ENCODE measurements at places on chromosomes 3 and 15.
A peak's percentile ranks its signal among the peaks of the same experiment; 100 is the strongest.

DNA sequence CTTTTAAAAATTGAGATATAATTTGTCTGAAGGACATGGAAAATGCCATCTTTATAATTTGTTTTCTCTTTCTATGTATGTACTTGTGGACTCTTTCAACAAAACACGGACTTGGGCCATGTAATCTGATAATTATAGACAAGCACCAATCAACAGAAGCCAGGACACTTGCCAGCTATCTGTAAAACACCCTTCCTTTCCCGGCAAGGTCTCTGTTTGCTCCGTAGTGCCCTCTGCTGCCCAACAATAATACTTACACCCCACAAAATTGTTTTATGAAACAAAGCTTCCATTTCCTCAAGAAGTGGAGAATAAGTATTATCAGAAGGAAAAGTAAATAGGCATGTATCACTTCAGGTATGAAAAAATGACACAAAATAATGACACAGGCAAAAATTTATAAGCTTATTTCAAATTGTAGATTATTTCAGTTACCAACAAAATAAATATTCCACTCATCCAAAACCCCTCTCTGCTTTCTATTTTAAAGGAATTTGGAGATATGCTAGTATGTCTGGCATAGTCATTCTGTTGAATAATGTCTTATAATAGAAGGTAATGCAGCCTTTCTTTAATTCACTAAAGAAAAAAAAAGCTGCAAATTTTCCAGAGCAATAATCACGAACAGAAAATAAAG lies 32.8 kb downstream of the MYH15 start:
- peak; percentile 42 for DNase-seq

- DNase-seq, result no peak
These were observed 50.1 kb downstream of the GPR176 start for GRCh38 chr15:39869858-39870515.

GRCh38 chr3:122948408-122948807 lies 79.2 kb downstream of the SEMA5B start:
- DNase-seq, result no peak

DNA sequence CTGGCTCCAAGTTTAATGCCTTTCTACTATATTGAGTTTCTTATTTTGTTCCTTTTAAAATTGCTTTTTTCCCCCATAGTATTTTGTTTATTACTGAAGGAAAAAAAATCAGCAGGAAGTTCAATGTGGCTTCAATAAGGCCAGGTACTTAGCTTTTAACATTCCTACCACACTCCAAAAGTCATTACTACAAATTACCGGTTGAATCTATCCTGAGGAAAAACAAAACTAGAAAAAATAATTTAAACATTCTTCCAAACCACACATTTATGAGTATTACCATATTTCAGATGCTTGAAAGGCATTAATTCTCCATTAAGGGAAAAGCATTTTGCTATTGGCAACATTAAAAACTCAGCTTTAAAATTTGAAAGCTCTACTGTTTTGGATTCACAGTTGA lies 20.2 kb upstream of the TNFSF10 start:
- no peak for DNase-seq

- DNase-seq, result no peak
These were observed 202.1 kb upstream of the ZBTB20 start for GRCh38 chr3:115348951-115349745.

DNA sequence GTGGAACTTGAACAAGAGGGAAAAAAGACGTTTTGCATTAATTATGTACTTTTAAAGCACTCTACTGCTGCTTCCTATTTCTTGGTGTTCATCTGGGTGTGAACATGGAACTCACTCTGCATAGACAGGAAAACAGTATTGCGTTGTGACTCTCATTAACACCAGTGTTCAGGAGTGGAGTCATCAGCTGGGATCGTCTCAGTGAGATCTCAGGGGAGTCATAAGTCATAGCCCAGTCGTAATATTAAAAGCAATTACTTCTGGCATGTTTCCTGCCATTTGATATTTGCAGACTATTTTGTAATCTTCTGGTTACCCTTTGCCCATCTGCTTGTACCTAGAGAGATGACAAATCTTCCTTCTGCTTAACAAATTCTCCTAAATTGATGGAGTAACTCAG lies 462.0 kb upstream of the ATP11B start:
- no peak for DNase-seq

DNA sequence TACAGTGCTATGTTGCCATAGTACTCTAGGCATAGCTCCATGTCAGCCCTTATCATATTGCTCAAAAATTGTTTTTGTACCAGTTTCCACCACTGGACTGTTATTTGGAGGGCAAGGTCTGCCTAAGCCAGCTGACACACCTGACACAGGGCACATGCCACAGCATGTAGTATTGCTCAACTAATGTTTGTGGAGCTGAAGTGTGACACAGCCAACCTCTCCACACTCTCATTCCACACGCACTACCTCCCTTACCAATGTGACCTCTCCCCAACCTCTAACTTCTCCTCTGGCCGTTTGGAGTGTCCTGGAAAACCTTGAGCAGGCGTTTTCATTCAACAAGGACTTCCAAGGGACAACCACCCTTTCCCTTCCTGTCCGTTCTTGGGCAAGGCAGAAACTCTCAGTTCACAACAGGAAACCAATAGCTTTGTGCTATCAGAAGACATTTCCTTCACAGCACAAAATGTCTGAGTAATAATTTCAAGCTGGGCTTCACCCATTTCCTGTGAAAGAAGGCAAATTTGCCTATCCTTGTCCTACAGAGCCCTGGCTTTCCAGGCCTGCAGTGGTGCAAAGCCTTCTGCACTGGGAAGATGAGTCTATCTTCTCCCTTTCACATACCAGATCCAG lies 38.4 kb downstream of the TLNRD1 start:
- DNase-seq, result no peak

DNA sequence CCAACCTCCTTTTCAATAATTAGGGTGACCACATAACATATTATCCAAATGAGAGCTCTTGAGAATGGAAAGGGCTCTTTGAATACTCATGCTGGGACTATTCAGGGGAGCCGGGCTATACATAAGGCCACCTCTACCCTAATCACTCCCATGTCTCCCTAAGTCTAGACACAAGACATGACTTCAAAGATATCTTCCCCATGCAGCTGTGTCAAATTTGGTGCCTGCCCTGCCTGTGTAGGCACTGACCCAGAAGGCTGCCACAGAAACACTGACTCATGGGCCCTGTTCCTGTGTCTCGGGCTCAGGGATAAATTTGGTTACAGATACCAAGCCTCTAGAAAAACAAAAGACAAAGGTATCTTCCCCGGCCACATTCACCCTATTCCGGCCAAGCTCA lies 70.3 kb downstream of the MYLK start:
- DNase-seq, result no peak

DNA sequence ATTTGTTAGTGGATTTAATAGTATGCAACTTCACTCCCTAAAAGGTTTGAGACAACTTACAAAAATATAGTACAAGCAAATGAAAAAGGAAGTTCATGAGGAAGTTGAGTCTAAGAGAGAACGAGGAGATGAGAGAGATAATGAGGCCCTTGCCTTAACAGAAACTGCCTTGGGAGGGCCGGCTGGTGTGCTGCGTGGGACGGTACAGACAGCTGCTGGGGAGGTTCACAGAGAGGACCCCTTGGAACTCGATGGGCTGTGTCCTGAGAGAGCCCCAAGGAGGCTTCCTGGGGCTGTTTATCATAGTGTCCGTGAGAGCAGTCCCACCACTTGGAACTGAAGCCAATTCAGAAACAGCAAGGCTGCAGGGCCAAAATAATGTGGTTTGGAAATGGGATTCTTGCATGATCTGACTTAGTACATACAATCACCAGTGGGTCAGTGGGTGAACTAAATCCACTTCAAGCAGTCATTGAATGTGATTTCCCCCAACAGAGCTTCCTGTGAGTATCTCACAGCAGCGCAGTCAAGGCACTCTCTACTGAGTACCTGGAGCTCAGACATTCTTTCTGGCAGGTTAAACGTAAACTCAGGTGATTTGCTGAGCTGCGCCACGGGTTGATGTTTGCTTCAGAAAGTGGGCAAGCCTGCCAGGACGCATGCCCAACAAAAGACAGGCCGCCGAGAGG lies 90.8 kb downstream of the CRTC3 start:
- no peak for DNase-seq

All from SHP77 (cell line).